ENCODE measurements at places on chromosomes 4 and X. TPM values are rescaled to one million over a fixed set of nuclear protein-coding genes. Genes with fewer than 3 reads are reported as not detected.

The DKK2 gene
- polyA plus RNA-seq: not detected

The ADAM29 gene
- polyA plus RNA-seq: not detected

The DGKK gene
- not detected for polyA plus RNA-seq

The MAGEA8 gene
- polyA plus RNA-seq: not detected

The SPANXN4 gene
- polyA plus RNA-seq: not detected

The HTATSF1 gene
- polyA plus RNA-seq: 14.2 TPM

DNA sequence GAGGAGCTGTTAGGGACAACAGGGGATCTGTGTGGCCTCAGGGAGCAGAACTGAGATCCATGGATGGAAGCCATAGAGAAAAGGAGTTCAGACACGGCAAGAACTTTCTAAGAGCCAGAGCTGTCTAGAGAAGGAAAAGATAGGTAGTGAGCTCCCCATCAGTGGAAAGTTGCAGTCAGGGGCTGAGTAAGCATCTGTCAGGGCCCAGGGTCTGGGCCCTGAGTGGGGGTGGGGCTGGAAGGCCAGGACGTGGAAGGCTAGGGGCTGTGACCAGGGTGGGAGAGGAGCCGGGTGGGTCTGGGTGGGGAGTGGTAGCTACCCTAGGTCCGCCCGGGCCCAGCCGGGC lies 324 bp upstream of the MSN start:
- peaks cover under 1% of the 10 kb centered on the region for H3K36me3 ChIP-seq
- DNase-seq: no peak
- H3K4me1 ChIP-seq: peaks cover 44% of the 10 kb centered on the region
- no peak overlapping the region for H3K27ac ChIP-seq

DNA sequence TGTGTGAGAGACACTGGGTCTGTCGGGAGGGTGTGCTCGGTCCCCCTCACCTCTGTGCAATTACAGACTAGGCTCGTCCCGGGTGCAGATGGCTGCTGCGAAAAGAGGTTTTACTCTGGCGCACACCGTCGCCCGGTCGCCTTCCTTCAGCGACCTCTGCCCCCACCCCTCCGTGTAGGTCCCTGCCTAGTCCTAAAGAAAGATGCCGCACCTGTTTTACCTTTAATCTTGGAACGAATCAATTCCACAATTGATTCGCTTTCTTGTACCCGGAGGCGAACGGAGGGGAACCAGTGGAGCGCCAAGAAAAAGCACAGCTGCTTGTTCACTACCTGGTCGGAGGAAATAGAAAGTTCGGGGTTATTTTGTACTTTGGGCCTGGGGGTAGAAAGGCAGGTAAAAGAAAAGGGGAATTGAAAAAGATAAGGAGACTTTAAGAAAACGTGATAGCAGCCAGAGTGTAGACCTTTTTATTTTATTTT lies 1.2 kb downstream of the NPNT start:
- H3K27ac ChIP-seq: no peak overlapping the region
- no peak overlapping the region for H3K4me3 ChIP-seq
- H3K36me3 ChIP-seq: no peaks in the 10 kb centered on the region
- no peaks in the 10 kb centered on the region for H3K4me1 ChIP-seq

- no peak overlapping the region for H3K4me3 ChIP-seq
- H3K36me3 ChIP-seq: no peaks in the 10 kb centered on the region
- no peak for DNase-seq
- H3K4me1 ChIP-seq: peaks cover 61% of the 10 kb centered on the region
- no peaks in the 10 kb centered on the region for H3K27me3 ChIP-seq
- peak overlapping the region; percentile 92 for H3K27ac ChIP-seq
These were observed 72.1 kb upstream of the ACSL1 start for GRCh38 chr4:184897895-184898294.

DNA sequence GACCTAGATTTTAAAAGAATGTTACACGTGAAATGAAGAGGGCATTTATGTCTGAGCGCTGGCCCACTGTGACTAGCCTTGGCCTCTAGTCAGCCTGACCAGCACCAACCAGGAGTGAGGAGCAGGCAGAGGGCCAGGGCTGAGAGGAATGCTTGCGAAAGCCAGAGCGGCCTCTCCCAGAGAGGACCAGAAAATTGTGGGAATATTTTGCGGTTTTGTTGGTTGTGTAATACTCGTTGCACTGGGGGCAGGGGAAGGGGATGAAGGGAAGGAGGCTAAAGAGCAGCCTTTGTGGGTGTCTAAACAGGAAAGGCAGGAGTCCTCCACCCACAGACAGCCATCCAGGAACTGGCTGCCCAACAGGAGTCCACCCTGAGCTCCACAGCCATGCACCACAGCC lies 3.8 kb downstream of the GABRE start:
- H3K36me3 ChIP-seq: no peaks in the 10 kb centered on the region
- H3K4me1 ChIP-seq: no peaks in the 10 kb centered on the region
- no peak overlapping the region for H3K27ac ChIP-seq

GRCh38 chr4:114316789-114317188 lies 281.8 kb upstream of the UGT8 start:
- H3K36me3 ChIP-seq: no peaks in the 10 kb centered on the region
- H3K27ac ChIP-seq: no peak overlapping the region
- H3K4me1 ChIP-seq: no peaks in the 10 kb centered on the region
- H3K4me3 ChIP-seq: no peak overlapping the region

GRCh38 chr4:117137145-117137544 lies 51.8 kb upstream of the TRAM1L1 start:
- no peak overlapping the region for H3K27ac ChIP-seq
- no peaks in the 10 kb centered on the region for H3K36me3 ChIP-seq
- H3K4me1 ChIP-seq: no peaks in the 10 kb centered on the region
- no peaks in the 10 kb centered on the region for H3K27me3 ChIP-seq
- H3K4me3 ChIP-seq: no peak overlapping the region

DNA sequence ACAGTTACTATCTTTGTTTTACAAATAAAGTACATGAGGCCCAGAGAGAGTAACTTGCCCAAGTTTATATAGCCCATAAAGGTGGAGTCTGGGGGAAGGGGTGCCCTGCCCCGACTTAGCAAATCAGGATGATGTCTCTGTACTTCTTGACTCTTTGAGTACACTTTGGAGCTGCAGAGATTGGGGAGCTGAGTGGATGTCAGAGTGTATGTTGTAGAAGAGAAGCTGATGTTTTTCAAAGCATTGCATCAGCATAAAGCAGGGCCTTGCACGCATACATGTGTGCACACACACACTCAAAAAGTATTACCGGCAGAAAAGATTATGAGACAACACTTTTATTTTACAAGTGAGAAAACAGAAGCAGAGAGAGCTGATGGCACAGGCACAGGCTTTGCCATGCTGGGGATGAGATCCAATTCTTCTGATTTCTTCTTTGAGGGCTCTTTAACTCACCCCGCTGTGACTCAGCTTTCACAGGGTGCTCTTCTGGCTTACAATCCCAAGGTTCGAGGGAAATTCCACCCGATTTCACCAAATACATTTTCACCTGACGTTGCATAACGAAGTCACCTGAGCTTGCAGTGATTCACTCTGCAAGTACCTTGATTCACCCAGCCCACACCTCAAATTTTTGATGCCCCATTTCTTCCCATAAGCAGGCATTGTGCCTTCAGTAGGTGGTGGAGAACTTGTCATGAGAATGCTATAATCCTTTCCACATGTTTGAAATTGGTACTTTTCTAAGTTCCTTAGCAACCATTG lies 292.8 kb upstream of the BOD1L1 start:
- DNase-seq: no peak
- H3K27ac ChIP-seq: no peak overlapping the region
- no peaks in the 10 kb centered on the region for H3K4me1 ChIP-seq
- H3K27me3 ChIP-seq: no peaks in the 10 kb centered on the region
- H3K4me3 ChIP-seq: no peak overlapping the region
- no peaks in the 10 kb centered on the region for H3K36me3 ChIP-seq

- H3K36me3 ChIP-seq: no peaks in the 10 kb centered on the region
- H3K27ac ChIP-seq: no peak overlapping the region
- H3K4me3 ChIP-seq: no peak overlapping the region
- H3K27me3 ChIP-seq: no peaks in the 10 kb centered on the region
These were observed 59.7 kb downstream of the SMAD1 start for GRCh38 chr4:145541346-145541745.

DNA sequence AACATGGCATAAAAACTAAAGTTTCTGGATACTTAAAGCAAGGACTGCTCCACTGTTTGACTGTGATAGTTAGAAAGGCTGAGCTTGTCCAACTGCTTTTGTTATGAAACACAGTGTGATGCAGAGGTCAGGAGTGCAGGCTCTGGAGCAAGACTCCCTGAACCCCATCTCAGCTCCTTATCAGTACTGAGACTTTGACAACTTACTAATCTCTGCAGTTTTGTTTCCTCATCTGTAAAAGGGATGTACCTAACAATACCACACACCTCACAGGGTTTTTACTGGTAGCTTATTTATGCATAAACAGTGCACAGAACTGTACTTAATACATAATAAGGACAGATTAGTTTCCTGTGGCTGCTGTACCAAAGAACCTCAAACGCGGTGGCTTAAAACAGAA lies 804.3 kb downstream of the FSTL5 start:
- DNase-seq: no peak
- H3K4me1 ChIP-seq: no peaks in the 10 kb centered on the region
- H3K27me3 ChIP-seq: no peaks in the 10 kb centered on the region
- no peak overlapping the region for H3K27ac ChIP-seq
- H3K36me3 ChIP-seq: no peaks in the 10 kb centered on the region
- no peak overlapping the region for H3K4me3 ChIP-seq

DNA sequence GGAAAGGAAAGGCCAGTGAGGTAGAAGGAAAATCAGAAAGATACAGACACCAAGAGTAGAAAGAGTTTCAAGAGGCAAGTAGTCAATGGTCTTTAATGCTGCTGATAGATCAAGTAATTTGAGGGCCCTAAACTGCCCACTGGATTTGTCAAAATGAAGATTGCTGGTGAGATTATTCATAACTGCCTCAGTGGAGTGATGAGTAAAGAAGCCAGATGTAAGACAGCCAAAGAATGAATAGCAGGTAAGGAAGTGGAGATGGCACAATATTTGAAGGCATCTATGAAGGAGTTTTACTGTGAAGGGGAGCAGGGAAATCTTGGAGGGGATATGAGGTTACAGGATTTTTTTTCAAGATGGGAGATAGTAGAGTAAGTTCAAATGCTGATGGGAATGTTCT lies 39.8 kb upstream of the BRS3 start:
- no peaks in the 10 kb centered on the region for H3K4me1 ChIP-seq
- H3K27me3 ChIP-seq: no peaks in the 10 kb centered on the region
- no peak overlapping the region for H3K27ac ChIP-seq
- no peak overlapping the region for H3K4me3 ChIP-seq
- no peak for DNase-seq
- no peaks in the 10 kb centered on the region for H3K36me3 ChIP-seq

DNA sequence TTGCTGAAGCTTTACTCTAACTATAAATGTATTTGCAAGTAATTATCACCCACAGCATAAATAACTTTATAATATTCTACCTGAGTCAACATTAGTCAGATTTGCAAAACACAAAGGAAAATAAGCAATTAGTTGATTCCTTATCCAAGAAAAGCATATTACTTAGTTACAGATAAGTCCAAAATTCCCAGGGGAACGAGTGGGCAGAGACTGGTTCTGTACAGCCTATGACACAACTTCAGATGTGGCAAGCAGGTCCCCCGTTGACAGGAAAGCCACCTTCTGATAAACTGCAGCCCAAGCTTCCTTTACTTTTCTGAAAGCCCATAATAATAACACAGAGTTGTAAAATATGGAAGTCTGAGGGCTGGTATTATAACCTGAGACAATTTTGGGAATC lies 62.4 kb upstream of the NDP start:
- H3K27me3 ChIP-seq: no peaks in the 10 kb centered on the region
- H3K27ac ChIP-seq: no peak overlapping the region
- no peak for DNase-seq
- H3K36me3 ChIP-seq: no peaks in the 10 kb centered on the region

GRCh38 chr4:177228599-177228998 lies 81.1 kb upstream of the NEIL3 start:
- no peak for DNase-seq
- no peak overlapping the region for H3K4me3 ChIP-seq
- H3K36me3 ChIP-seq: no peaks in the 10 kb centered on the region
- no peaks in the 10 kb centered on the region for H3K4me1 ChIP-seq
- H3K27ac ChIP-seq: no peak overlapping the region
- no peaks in the 10 kb centered on the region for H3K27me3 ChIP-seq

DNA sequence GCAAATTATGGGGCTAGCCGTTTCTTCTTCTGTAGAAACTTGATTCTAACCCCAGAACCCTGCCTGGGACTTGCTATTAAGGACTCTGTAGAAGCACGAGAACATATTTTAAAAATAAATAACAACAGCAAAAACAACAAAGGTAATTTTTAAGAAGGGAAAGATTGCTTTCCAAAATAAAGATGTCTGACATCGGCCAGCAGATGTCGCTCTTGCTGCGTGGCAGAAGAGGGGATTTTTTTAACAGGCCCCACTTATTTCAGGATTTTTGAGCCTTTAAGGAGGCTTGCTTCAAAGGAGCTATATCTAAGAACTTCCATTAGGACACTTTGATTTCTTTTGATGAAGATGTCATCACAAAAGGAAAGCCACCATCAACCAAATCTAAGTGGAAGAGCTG lies 62.8 kb upstream of the EGFL6 start:
- peaks cover 12% of the 10 kb centered on the region for H3K4me1 ChIP-seq
- no peaks in the 10 kb centered on the region for H3K27me3 ChIP-seq
- peak; percentile 20 for DNase-seq
- H3K27ac ChIP-seq: no peak overlapping the region

DNA sequence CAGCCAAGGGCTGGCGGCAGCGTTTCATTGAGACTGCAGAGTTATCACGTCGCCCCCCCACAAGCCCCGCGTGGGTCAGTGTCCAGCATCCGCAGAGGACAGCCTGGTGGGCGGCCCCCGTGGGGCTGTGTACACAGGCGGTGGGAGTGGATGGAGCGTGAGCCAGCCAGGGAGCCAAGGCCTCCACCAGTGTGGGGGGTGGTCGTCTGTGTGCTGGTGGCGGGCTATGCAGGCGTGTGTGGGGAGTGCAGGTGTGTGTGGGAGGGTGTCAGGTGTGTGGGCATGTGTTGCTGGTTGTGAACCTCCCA lies 56.5 kb upstream of the NKX1-1 start:
- no peak overlapping the region for H3K27ac ChIP-seq
- no peak for DNase-seq
- no peaks in the 10 kb centered on the region for H3K27me3 ChIP-seq

DNA sequence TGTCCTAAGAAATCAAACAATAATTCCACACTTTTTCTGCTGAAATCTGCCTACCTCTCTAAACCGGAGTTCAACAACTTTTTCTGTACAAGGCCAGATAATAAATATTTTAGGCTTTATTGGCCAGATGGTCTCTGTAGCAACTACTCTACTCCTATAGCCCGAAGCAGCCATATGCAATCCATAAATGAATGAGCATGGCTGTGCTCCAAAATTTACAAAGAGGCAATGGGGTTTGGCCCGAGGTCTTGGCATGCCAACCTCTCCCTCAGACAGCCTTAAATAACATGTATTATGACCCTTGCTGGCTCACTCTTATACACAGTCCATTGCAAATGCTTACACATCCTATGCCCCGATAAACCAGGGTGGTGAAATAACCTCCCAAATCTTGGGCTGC lies 98.6 kb upstream of the GPM6A start:
- H3K4me1 ChIP-seq: no peaks in the 10 kb centered on the region
- H3K27ac ChIP-seq: no peak overlapping the region
- H3K36me3 ChIP-seq: no peaks in the 10 kb centered on the region
- no peaks in the 10 kb centered on the region for H3K27me3 ChIP-seq

GRCh38 chr4:76441881-76442280 lies 6.9 kb downstream of the SHROOM3 start:
- H3K4me3 ChIP-seq: no peak overlapping the region
- no peaks in the 10 kb centered on the region for H3K4me1 ChIP-seq
- no peaks in the 10 kb centered on the region for H3K36me3 ChIP-seq
- H3K27me3 ChIP-seq: no peaks in the 10 kb centered on the region
- no peak overlapping the region for H3K27ac ChIP-seq

GRCh38 chrX:108415891-108416290 lies 22.3 kb downstream of the COL4A6 start:
- H3K27ac ChIP-seq: no peak overlapping the region
- H3K4me3 ChIP-seq: no peak overlapping the region
- H3K4me1 ChIP-seq: no peaks in the 10 kb centered on the region
- H3K36me3 ChIP-seq: no peaks in the 10 kb centered on the region
- no peaks in the 10 kb centered on the region for H3K27me3 ChIP-seq

- no peaks in the 10 kb centered on the region for H3K4me1 ChIP-seq
- H3K27ac ChIP-seq: no peak overlapping the region
- DNase-seq: no peak
These were observed 73.2 kb upstream of the ANXA10 start for GRCh38 chr4:168019019-168019651.

Data from CD14-positive monocyte (primary cell).